ENCODE measurements at places on chromosomes 4 and X.

DNA sequence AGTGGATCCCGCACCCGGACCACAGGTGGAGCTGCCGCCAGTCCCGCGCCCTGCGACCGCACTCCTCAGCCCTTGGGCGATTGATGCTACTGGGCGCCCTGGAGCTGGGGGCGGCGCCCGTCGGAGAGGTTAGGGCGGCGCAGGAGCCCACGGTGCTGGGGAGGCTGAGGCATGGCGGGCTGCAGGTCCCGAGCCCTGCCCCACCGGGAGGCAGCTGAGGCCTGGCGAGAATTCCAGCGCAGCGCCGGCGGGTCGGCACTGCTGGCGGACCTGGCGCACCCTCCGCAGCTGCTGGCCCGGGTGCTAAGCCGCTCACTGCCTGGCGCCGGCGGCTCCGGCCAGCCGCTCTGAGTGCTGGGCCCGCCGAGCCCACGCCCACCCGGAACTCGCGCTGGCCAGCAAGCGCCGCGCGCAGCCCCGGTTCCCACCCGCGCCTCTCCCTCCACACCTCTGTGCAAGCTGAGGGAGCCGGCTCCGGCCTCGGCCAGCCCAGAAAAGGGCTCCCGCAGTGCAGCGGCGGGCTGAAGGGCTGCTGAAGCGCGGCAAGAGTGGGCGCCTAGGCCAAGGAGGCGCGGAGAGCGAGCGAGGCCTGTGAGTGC lies 1256.5 kb downstream of the STIM2 start:
- no peak for DNase-seq

- no peak for DNase-seq
Measured at GRCh38 chr4:38366997-38367396, 297.0 kb upstream of the KLF3 start.

GRCh38 chrX:78029663-78030062 lies 60.2 kb upstream of the PGAM4 start:
- peak; percentile 52 for DNase-seq

DNA sequence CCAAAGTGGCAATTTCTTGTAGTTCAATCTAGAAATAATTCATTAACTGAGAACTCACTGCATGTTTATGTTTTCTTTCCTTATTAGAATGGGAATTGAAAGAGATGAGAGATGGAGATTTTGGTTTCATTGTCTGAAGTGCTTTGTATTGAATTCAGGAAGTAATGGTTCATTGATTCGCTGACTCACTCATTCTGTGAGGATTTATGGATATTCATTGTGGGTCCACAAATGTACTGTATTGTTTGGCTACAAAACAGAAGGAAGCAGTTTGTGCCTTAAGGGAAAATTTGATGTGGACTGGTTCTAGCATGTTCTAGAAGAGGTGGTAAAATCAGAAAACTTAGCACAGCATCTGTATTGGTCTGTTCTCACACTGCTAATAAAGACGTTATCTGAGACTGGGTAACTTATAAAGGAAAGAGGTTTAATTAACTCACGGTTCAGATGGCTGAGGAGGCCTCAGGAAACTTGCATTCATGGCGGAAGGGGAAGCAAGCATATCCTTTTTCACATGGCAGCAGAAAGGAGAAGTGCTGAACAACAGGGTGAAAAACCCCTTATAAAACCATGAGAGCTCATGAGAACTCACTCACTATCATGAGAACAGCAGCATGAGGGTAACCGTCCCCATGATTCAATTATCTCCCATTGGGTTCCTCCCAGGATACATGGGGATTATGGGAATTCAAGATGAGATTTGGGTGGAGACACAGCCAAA lies 132.3 kb upstream of the VCX3A start:
- no peak for DNase-seq

DNA sequence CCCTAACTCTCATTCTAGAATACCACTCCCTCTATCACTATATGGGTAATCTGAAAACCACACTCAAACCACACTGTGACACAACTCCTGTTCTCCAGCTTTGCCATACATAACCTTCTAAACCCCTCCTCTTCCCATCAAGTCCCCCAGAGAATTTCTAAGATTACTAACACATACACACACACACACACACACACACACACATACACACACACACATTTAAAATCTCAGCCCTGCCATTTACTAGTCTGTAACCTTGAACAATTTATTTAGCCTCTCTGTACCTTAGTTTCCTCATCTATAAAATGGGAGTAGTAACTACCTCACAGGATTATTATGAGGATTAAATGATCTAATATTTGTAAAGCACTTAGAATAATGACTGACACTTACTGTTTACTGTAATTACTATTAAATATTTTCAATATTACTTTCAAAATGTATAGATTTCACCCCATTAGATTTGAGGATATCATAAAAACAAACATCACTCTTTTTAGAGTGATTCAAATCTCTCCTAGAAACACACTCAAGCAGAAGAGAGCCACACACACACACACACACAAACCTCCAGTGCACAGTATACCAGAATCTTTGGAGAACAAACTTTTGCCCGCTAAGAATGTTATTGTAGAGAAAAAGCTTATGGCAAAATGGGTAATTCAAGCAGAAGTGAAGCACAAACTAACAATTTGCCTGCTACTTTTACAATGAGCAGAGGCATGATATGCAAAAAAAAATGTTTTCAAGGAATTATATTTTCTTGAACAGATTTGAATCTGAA lies 3.8 kb downstream of the ANKRD50 start:
- no peak for DNase-seq

GRCh38 chr4:112036886-112037285 lies 108.4 kb upstream of the FAM241A start:
- peak; percentile 35 for DNase-seq

- no peak for DNase-seq
Measured at GRCh38 chr4:94225449-94225848, 17.8 kb downstream of the SMARCAD1 start.

- no peak for DNase-seq
Measured at GRCh38 chr4:186712690-186713089, 11.0 kb downstream of the FAT1 start.

- no peak for DNase-seq
Measured at GRCh38 chr4:153618833-153619232, 65.2 kb upstream of the TLR2 start.

- no peak for DNase-seq
Measured at GRCh38 chr4:42616572-42616971, 40.3 kb downstream of the ATP8A1 start.

DNA sequence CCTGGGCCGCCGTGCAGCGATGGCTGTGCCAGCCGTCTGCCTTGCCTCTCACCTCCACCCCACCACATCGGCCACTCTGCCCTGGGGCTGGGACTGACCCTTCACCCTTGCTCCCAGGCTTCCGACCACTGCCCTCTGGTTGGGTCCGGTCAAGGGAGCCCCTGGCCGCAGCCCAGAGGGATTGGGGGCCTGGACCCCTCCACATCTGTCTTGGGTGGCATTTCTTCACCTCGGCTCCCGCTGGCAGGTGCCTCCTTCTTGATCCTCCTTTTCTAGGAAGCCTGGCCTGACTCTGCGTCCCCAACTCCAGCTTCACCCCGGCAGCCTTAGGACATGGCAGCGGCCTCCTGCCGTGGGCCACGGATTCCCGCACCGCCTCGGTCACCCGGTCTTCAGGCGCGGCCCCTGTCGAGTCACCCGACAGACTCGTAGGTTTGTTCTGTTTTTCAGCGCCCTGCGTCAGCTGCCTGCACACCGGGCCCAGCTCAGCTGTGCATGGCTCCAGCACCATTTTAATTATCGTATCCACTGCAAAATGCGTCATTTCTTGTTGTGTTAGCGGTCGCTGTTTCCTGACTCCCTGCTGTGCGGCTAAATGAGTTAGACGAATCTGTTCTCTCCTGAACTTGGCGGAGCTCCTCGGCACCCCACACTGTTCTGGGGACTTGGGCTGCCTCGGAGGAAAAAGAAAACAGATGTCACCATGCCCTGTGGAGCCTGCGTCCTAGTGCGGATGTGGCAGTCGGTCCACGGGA lies 124.0 kb downstream of the FAM53A start:
- peak; percentile 36 for DNase-seq

GRCh38 chr4:32601848-32602247 lies 1881.7 kb downstream of the PCDH7 start:
- no peak for DNase-seq

DNA sequence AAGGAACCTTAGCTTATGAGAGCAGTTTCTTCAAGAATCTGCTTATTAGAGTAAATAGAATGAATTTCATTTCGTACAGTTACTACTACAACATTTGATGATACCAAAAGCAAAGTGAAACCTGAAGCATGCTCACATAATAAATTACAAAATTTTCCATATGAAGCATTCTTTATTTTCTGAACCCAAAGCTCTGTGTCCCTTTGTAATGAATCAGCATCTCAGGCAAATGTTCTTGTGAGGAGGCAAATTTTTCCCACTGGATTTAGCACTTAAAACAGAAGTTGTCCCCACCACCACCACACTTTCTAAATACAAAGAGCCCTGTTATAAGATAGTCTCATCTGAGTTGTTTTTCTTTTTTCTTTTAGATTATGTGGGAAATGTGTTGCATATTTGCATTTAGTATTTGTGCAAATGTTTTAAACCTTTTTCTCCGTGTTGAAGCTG lies 70.7 kb upstream of the NFKB1 start:
- DNase-seq, result peak; percentile 61

GRCh38 chr4:155143512-155143911 lies 64.9 kb upstream of the NPY2R start:
- no peak for DNase-seq

GRCh38 chrX:149346306-149346705 lies 158.8 kb downstream of the IDS start:
- DNase-seq, result no peak

GRCh38 chr4:101357751-101358150 lies 10.4 kb upstream of the PPP3CA start:
- peak; percentile 9 for DNase-seq

DNA sequence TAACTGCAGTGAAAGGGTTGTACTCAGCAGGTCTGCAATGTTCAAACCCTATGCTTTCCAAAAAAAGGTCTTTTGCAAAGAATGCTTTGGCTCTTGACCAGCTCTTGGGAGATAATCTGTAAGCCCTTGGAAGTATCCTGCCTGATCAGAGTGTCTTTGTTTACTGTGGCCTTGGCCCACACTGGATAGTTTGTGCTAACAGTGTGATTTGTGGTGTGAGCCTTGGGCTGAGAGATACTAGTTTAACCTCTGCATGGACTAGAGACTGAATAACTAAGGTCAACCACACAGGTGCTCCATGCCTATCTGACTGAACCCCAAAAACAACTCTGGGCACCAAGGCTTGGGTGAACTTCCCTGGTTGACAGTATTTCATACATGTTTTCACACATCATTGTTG lies 3.6 kb upstream of the MAGED1 start:
- DNase-seq, result no peak

DNA sequence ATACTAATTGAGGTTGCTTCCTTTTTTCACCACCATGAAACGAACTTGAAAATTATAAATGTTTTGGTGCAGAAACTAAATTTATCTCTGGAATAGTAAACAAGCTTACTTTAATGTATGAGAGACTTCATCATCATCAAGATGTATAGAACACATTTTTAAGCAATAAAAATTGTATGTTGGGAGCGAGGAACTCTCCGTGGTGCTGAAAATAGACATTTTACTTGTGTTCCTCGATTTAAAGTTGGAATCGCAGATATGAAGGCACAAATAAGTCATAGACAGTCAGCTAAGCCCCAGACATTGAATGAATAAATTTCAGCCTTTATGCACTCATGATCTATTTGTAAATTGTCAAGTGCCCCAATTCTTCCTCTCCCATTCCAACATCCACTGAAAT lies 310.7 kb downstream of the STK32B start:
- peak; percentile 40 for DNase-seq

GRCh38 chr4:169975838-169976796 lies 50.1 kb downstream of the MFAP3L start:
- peak; percentile 38 for DNase-seq
